Mesothelial cell of epicardium (in vitro differentiated cells): ENCODE measurements at places on chromosomes 3 and 15. TPM values are rescaled to one million over a fixed set of nuclear protein-coding genes. Genes with fewer than 3 reads are reported as not detected.
A peak's percentile ranks its signal among the peaks of the same experiment; 100 is the strongest.

The ROPN1 gene
- not detected in 3 replicates for total RNA-seq

The ECE2 gene
- not detected in 3 replicates for total RNA-seq

The CYP8B1 gene
- total RNA-seq = not detected in 3 replicates

The ZXDC gene
- 33.3 to 34.2 TPM (median 33.7 TPM) in 3 replicates for total RNA-seq

The PLA2G4D gene
- total RNA-seq = not detected in 3 replicates

The MYL3 gene
- 5.2 to 6.8 TPM (median 5.3 TPM) in 3 replicates for total RNA-seq

The FETUB gene
- not detected in 3 replicates for total RNA-seq

The ARPIN gene
- 26.4 to 29.2 TPM (median 26.4 TPM) in 3 replicates for total RNA-seq

The CGNL1 gene
- 34.1 to 36.4 TPM (median 35.7 TPM) in 3 replicates for total RNA-seq

The TM4SF18 gene
- 0.13 to 0.14 TPM in 2 of 3 replicates, not detected in the other for total RNA-seq

DNA sequence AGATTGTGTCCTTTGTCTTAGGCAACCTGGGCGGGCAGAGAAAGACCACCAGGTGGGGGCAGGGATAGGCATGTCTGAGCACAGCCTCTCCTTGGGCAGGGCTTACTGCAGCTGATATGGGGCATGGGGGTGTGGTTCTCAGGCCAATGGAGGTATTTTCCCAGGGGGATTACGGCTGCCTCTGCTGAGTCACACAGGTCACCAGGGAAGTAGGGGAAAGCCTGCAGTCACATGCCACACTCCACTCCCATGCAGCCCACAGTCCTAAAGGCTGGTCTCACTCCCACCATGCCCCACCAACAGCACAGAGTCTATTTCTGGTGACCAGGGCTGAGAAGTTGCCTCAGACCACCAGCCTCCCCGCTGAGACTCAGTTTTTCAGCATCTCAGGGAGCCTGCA lies 466.4 kb downstream of the DIPK2A start:
- H3K27ac ChIP-seq = no peak overlapping the region
- H3K36me3 ChIP-seq = no peaks in the 10 kb centered on the region
- H3K4me3 ChIP-seq = no peak overlapping the region
- no peaks in the 10 kb centered on the region for H3K27me3 ChIP-seq
- peaks cover 2% of the 10 kb centered on the region for H3K4me1 ChIP-seq

DNA sequence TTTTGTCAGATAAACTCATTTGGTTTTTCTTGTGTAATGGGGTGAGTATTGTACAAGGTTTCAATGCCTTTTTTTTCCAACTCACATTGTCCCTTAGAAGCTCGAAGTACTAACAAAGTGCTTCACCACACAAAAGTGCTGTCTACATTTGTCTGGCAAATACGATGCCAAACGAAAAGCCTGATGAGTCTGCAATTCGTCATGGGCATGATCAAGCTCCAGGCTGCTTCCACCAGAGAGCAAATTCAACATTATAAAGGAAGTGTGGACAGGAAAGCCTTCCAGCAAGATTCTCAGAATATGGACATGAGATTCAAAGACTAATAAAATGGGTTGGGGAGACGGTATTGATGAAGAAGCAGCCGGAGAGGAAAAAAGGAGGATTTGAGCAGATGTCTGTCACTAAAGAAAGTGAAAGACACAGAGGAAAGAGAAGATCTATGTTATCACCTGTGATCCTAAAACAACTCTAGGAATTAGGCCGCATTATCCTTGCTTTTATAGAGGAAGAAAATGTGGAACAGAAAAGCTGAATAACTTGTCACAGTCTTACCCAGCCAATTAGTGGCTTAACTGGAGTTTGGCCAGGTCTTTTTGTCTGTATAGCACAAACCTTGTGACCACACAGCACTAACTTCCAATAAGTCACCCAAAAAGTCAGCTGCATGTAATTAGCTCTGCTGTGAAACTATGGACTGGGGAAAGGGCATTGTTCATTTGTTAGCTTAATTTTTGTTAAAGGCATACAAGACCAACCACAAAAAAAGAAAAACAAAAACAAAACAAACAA lies 494.8 kb downstream of the FHIT start:
- no peak for DNase-seq
- H3K27ac ChIP-seq = no peak overlapping the region
- peaks cover 10% of the 10 kb centered on the region for H3K4me1 ChIP-seq
- H3K27me3 ChIP-seq = no peaks in the 10 kb centered on the region
- no peak overlapping the region for H3K4me3 ChIP-seq

GRCh38 chr15:58357529-58358476 lies 74.0 kb upstream of the LIPC start:
- DNase-seq = no peak
- H3K4me3 ChIP-seq = no peak overlapping the region
- H3K27ac ChIP-seq = no peak overlapping the region
- no peaks in the 10 kb centered on the region for H3K36me3 ChIP-seq

- DNase-seq = no peak
- peaks cover 14% of the 10 kb centered on the region for H3K27me3 ChIP-seq
- H3K4me1 ChIP-seq = peaks cover 15% of the 10 kb centered on the region
- H3K36me3 ChIP-seq = peaks cover 2% of the 10 kb centered on the region
- H3K27ac ChIP-seq = no peak overlapping the region
- H3K4me3 ChIP-seq = peak overlapping the region; percentile 16
These were observed 2.8 kb downstream of the CHAC1 start for GRCh38 chr15:40955930-40956540.

DNA sequence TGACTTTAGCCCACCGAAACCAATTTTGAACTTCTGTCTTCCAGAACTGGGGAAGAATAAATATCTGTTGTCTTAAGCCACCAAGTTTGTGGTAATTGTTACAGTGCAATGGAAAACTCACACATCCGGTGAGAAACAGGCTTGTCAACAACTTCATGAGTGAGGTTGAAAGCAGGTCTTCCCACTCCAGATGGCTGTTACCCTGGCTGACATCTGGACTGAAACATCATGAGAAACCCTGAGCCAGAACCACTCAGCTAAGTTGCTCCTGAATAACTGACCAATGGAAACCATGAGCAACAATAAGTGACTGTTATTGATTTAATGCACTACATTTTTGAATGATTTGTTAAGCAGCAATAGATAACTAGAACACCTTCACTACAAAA lies 10.3 kb downstream of the ACSBG1 start:
- DNase-seq = no peak
- no peak overlapping the region for H3K4me3 ChIP-seq
- H3K36me3 ChIP-seq = no peaks in the 10 kb centered on the region

GRCh38 chr3:113981803-113982202 lies 34.0 kb downstream of the ZDHHC23 start:
- H3K27me3 ChIP-seq = no peaks in the 10 kb centered on the region
- DNase-seq = no peak
- H3K4me3 ChIP-seq = no peak overlapping the region
- H3K27ac ChIP-seq = no peak overlapping the region
- H3K4me1 ChIP-seq = no peaks in the 10 kb centered on the region
- H3K36me3 ChIP-seq = peaks cover 24% of the 10 kb centered on the region

GRCh38 chr15:73352082-73352481 lies 16.7 kb downstream of the HCN4 start:
- H3K4me3 ChIP-seq = no peak overlapping the region
- H3K4me1 ChIP-seq = no peaks in the 10 kb centered on the region
- no peak overlapping the region for H3K27ac ChIP-seq
- no peaks in the 10 kb centered on the region for H3K36me3 ChIP-seq
- H3K27me3 ChIP-seq = peaks cover 14% of the 10 kb centered on the region
- DNase-seq = no peak

- peaks cover 10% of the 10 kb centered on the region for H3K4me1 ChIP-seq
- H3K4me3 ChIP-seq = no peak overlapping the region
- no peak overlapping the region for H3K27ac ChIP-seq
- no peaks in the 10 kb centered on the region for H3K36me3 ChIP-seq
- no peak for DNase-seq
These were observed 468.5 kb downstream of the NLGN1 start for GRCh38 chr3:173865900-173866498.

- no peaks in the 10 kb centered on the region for H3K36me3 ChIP-seq
- peaks cover 16% of the 10 kb centered on the region for H3K4me1 ChIP-seq
- peaks cover 4% of the 10 kb centered on the region for H3K27me3 ChIP-seq
- no peak overlapping the region for H3K27ac ChIP-seq
These were observed 151.6 kb downstream of the FOXB1 start for GRCh38 chr15:60155661-60156060.

DNA sequence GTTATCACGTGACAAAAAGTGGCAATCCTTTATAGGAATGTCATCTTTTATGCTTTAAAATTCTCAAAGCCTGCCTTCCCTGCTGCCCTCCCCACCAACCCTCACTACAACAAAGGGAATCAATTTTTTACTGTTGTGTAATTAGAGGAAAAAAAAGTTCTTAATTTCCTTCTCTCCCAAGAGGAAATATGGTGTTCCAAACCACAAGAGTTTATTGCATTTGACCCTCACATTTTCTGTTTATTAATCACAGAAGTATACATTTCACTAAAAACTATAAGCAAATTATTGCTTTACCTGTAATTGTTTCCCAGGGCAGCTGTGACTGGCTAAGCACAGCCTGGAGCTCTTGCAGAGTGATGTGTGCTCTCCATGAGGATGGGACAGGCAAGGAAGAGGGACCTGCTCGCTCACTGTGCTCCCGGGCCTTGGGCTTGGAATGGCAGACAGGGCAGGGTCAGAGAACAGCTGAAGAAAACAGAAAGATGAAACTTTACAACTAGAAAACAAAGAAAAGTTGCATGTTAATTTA lies 31.3 kb upstream of the ATP10A start:
- H3K4me3 ChIP-seq = no peak overlapping the region

- H3K4me3 ChIP-seq = no peak overlapping the region
- DNase-seq = no peak
- H3K4me1 ChIP-seq = peaks cover 4% of the 10 kb centered on the region
These were observed 40.5 kb downstream of the COL8A1 start for GRCh38 chr3:99678896-99679295.

DNA sequence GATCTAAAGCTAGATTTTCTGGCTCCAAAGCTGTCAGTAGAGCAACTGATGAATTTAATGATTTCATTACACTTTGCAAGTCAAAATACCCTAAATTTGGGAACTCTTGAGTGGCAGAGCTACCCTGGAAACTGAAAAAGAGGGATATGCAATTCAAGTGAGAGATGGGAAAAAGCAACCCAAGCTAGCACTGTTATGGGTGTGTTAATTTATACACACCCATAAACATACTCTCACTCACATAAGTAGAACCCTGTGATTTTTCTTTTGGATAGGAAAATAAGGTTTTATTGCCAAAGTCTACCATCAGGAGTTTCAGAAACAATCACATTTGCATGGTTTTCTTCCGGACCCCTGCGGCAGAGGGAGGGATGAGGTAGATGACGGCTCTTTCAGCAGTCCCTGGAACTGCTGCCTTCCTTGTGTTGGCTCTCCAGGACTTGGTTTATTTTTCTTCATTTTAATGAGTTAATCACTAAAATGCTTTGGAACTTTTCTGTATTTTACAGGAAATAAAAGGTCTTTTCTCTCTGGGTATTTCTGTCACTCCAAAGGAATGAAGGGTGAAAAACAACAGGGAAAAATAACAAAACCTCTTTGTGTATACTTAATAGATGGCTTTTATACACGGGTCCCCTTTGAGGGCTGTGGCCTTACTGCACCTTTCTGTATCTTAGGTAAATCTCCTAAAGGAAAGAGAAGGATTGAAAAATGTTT lies 63.8 kb downstream of the TTC23 start:
- no peaks in the 10 kb centered on the region for H3K27me3 ChIP-seq
- no peak overlapping the region for H3K4me3 ChIP-seq
- H3K4me1 ChIP-seq = peaks cover 14% of the 10 kb centered on the region

DNA sequence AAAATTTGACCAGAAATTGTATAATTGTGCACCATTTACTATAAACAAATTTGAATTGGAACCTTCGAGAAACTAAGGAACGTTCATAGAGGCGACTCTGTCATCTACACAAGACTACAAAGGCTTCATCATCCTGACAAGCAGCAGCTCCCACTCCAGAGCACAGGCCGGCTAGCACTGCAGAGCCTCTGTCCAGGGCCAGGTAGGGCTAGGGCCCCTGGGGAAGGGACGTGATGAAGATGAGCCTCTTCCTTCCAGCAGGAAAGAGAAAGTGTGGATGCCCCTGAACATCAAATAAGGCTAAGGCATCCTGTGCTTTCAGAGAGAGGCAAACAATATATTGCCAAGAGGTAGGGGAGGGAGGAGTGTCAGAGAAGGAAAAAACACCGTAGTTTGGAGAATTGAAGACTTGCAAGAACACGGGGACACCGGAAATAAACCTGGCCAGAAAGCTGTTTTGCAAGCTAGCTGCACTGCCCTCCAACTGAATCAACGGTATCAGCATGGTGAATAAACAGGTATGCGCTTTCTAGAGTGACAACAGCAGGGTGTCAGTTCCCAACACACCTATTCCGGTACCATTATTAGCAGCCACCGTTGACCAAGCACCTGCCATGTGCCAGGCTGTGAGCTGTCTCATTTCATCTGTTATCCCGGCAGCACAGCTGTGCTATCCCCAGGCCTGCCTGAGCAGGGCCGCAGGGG lies 12.4 kb downstream of the XXYLT1 start:
- peak overlapping the region; percentile 42 for H3K4me3 ChIP-seq
- peak overlapping the region; percentile 90 for H3K27ac ChIP-seq
- no peaks in the 10 kb centered on the region for H3K27me3 ChIP-seq

- no peak overlapping the region for H3K27ac ChIP-seq
- H3K4me3 ChIP-seq = no peak overlapping the region
- H3K36me3 ChIP-seq = peaks cover 2% of the 10 kb centered on the region
- DNase-seq = no peak
- H3K27me3 ChIP-seq = no peaks in the 10 kb centered on the region
These were observed 185.7 kb downstream of the LPP start for GRCh38 chr3:188339410-188340295.

GRCh38 chr15:76865548-76865991 lies 39.6 kb downstream of the SCAPER start:
- DNase-seq = no peak
- no peak overlapping the region for H3K4me3 ChIP-seq
- H3K27me3 ChIP-seq = no peaks in the 10 kb centered on the region
- no peaks in the 10 kb centered on the region for H3K36me3 ChIP-seq
- no peak overlapping the region for H3K27ac ChIP-seq

DNA sequence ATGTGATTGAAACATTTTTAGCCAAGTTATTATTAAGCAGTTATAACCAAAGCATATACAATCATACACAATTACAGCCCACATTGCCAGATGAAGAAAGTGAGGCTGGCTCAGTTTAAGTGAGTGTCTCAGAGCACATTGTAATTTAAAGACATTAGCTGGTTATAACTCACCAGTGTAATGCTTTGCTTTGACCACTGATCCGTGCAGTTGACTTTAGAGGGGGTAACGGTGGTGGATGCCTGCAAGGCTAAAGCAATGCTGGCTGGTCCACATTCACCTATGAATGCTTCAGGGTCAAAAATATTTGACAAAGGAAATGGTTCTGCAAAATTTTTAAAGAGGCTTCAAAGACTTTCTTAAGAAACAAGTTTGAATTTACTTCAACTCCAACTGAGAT lies 1.2 kb downstream of the C3orf85 start:
- H3K4me3 ChIP-seq = no peak overlapping the region
- no peaks in the 10 kb centered on the region for H3K27me3 ChIP-seq
- H3K27ac ChIP-seq = no peak overlapping the region
- H3K4me1 ChIP-seq = peaks cover 3% of the 10 kb centered on the region
